OCI-M1 (cell line): ENCODE measurements at places on chromosomes 11 and 22.

GRCh38 chr11:55854704-55855103 is 16.2 kb downstream of the OR5D16 start:
- no peak for DNase-seq

DNA sequence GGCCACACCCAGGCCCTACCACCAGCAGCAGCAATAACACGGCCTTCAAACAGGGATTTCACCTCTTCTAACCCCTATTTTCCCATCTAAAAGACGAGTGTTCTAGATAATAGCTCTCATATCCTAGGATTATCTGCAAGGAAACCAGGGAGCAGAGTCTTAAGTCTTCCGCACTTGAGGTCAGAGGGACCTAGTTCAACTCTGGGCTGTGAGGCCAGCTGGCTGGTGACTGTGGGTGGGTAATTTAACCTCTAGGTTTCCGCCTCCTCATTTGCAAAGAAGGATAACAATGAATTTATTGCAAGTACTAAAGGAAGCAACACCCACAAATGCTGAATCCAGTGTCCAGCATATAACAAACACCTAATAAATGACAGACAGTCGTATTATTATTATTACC is 70.1 kb downstream of the LARGE1 start:
- DNase-seq = no peak

DNA sequence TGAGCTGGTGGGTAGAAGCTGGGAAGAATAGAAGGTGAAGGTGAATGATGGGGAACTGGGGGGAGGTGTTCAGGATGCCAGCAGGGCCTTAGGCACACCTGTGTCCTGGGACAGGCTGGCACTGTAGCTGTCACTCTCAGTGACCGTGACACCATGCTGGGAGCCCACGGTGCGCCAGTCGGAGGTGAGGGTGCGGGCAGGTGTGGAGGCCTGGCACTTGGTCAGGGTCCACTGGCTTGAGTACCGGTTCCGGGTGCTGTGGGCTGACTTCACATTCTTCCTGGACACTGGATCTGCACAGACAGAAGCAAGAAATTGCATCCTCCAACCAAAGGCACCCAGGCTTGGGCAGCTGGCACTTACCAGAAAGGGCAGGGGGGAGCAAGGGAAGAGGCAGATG is 103.8 kb downstream of the CEP164 start:
- no peak for DNase-seq

DNA sequence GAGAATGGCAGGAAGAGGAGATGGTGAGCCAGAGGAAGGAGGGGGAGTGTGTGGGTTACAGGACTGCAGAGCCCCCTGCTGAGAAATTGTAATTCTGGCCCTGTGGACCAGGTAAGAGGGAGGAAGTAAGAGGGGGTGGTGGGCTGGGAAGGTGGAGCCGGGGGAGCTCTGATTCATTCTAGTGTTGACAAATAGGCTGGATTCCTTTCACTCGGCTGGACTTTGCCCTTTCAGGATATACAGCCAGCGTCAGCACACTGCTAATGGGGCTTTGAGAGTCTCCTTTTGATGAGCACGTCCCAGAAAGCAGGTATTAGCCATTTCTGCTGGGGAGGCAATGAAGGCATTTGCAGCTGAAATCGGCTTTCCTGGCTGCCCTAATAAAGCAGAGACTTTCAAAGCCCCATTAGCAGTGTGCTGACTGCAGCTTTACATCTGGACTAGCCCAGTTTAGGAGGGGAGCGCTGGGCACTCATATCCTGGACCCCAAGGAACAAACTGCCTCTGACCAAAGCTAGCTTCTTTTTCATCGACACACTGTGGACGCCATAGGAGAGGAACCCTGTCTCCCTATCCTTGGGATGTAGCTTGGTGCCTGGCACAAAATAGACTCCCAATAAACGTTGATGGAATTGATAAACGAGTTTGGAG is 44.8 kb upstream of the CADM1 start:
- DNase-seq = no peak

DNA sequence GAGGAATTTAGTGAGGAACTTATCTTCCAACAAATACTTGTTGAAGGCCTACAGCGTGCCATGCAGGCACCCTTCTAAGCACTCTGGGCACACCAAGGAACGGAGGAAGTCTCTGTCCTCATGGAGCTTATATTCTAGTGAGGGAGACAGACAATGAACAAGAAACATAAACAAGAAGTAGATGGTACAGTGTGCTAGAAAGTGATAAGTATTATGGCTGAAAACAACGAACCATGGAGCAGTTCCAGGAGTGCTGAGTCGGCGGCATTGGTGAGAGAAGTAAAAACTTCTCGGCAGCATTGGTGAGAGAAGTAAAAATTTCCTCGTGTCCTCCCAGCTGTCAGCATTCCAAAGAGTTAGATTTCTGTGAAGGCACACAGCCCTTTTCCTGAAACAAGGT is 53.2 kb downstream of the FAM76B start:
- peak; percentile 56 for DNase-seq

- no peak for DNase-seq
These were observed 29.6 kb downstream of the EHF start for GRCh38 chr11:34650528-34650927.

DNA sequence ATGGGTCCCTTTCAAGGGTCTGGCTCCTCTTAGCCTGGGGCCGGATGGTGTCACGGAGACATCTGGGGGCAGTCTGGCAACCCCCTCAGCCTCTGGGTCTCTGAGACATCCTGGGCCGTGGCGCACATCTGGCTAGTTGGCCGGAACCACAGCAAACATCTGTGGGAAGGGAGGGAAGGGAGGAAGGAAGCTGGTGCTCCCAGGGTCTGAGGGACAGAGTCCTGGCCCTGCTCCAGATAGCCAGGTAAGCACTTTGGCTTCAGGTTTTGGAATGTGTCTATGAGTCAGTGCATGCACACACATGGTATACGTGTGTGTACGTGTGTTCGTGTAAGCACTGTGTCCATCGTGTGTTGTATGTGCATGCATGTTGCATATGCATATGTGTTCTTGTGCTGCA is 225.1 kb downstream of the MN1 start:
- no peak for DNase-seq

DNA sequence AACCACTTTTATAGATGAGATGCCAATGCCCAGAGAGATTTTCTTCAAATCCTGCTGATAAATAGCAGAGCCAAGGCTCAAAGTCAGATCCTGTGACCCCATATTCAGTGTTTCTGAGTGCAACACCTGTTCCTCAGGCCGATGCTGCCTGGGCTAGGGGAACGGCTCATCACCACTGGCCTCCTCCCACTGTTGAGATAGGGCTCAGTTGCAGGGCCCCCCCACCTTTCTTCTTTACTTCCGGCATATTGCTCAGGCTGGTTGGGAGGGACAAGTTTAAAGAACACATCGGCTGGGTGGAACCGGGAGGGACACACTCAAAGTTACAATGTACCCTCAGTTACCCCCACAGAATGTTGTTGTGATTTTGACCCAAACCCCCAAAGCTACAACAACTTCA is 88.3 kb upstream of the CRTAM start:
- no peak for DNase-seq

DNA sequence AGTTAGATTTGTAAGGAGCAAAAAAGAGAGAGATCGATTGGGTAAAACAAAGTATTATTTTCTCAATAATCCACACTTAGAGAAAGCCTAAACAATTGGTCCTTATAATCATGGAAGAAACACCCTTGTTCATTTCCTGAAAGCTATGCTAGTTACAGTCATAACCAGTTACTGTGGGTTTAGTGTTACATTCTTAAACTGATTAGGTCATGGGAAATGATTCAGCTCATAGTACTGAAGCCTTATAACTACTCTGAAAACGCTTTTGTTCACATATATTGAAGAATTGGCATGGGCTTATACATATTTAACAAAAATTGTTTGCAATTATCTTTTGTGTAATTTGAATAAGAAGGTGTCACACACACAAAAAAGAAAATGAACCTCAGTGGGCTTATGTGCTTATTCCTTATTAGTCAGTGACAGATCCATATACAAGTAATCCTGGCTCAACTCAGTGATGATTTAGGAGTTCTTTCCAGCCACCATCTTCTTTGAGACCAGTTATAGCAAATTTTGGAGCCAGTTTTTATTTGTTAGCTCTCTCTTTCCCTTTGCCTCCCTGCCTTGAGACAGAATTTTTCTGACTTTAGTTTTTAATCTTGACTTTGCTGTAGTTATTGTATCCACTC is 198.5 kb upstream of the CTSC start:
- peak; percentile 81 for DNase-seq

DNA sequence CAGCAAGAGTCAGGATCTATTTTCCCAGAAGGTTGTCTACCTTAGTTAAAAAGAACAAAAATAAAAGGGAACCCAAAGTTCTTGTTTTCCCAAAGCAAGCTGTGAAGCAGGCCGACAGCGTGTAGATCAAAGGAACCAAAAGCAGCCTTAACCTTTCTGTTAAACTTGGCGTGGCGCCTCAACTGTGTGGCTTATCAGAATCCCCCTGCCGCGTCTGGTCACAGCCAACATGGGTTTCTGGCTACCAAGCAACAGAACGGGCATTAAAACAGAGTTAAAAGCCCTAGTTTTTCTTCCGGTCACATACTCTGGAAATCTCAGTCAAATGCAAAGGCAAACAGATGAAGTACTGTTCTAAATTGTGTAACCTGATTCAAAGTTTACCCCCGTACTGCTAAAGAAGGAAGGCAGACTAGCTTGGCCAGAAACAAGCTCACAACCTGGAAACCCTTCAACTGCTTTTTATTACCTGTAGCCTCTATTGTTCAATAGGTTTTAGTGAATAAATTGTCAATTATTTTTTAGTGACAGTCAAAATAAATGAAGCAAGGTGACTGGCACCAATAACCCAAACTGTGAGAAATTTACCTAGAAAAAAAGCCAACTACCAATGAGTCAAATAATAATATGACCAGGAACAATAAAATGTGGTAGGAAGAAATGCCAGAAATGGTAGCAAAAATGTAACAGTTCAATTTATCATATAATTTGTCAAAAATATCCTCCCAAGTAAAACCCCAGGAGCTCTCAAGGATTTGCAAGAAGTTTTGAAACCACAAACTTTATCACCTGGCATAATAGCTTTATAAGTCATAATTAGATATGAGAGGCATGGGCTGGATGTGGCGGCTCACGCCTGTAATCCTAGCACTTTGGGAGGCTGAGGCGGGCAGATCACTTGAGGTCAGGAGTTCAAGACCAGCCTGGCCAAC is 21.4 kb downstream of the CHKA start:
- DNase-seq = peak; percentile 99

- DNase-seq = no peak
These were observed 540.3 kb downstream of the NTM start for GRCh38 chr11:131910523-131911387.

DNA sequence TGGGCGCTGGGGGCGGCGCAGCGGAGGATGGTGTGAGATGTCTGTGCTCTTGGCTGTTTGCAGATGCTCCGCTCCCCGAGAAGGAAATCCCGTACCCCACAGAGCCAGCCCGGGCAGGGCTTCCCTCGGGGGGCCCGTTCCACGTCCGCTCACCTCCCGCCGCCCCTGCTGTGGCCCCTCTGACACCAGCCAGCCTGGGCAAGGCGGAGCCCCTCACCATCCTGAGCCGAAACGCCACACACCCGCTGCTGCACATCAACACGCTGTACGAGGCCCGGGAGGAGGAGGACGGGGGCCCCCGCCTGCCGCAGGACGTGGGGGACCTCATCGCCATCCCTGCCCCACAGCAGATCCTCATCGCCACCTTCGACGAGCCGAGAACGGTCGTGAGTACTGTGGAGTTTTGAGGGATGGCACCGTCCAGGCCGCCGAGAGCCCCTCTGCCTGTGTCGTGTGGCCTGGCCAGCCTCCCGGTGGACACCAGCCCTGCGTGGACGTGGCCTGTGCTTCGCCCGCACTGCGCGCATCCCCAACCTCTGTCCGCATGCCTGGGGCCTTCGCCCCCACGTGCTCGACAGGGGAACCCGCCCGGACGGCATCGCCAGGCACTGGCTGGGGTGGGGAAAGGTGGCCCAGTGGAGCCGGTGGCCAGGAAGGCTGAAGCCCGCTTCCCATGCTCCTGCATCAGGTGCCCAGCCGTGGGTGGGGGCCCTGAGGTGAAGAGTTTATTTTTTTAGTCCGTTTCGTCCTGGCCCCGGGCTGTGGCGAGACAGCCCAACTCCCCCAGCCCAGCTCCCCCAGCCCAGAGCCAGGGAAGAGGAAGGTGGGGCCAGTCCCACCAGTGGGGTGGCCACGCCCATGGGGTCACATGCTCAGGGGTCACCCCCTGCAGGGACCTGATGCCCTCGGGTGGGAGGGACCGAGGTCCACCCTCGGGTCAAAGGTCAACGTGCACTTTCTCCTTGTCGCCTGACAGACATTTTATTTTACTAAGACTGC is 6.5 kb upstream of the TRABD start:
- no peak for DNase-seq

DNA sequence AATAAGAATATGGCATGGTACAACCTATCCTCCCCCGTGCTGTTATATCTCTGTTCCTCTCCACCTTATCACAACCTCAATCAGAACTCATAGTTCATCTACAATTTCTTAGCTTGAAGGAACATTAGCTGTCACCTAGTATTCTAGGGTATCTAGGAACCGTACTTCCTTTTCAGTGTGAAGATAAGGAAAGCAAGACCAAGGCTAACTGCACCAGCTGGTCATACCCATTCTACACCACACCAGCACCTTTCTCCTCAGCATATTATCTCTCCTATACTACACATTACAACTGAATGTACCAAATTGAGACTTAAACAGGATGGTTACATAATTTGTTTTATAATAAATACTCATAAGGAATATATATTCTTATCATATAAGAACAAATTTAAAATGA is 73.1 kb downstream of the ARHGAP32 start:
- DNase-seq = no peak

- DNase-seq = peak; percentile 68
These were observed 806 bp downstream of the ARAP1 start for GRCh38 chr11:72751116-72752087.

DNA sequence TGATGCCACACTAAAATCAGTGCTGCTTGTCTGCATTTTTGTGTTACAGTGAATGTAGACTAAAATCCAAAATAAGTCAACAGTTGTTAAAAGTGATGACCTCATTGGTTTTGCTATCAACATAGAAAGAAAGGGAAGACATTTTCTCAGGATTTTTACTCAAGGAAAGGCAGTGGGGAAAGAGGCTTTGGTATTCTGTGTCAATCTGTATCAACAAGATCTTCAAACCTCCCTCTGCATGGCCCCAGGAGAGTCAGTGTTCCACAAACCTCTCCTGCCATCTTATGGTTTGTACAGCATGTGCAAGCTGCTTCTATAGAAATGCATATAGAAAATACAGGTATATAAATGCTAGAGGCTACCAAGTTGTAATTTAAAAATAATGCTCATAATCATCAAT is 13.8 kb upstream of the OR51M1 start:
- DNase-seq = peak; percentile 81

DNA sequence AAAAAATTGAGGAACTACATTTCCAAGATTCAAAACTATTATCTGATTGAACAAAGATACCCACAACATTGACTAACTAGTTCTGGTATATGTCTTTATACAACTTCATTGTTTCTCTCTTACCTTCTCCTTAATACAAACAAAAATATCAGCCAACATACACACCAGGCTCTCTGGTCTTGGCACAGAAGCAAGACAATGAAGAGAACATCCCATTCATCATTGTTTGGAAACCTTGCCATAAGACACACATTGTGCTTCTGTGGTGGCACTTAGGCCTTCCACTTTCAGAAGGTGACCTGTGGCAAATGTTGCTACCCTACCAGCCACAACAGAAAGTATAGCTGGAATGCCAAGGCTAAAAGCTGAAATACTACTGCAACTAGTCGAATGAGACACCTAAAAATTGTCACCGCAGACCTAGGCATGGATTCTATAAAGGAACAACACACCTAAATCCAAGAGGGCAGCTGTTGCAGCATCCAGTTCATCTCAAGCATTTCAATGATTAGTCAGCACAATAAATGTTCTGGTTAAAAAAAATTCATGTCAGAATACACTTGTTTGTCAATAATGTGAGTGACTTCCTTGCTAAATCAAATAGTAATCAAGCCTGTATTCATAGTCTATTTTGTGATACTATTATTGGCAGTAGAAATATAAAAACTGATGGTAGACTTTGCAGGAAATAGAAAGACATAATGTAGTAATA is 26.3 kb downstream of the MAP6 start:
- peak; percentile 57 for DNase-seq
